Skin of body (tissue), 3 donors: ENCODE measurements at places on chromosomes 7 and 10. TPM values are rescaled to one million over a fixed set of nuclear protein-coding genes. Genes with fewer than 3 reads are reported as not detected.

- DNase-seq, result no peak
Measured at GRCh38 chr10:33333260-33334101, 986 bp downstream of the NRP1 start.

Gene C1QL3
- 0.10 TPM for total RNA-seq

Gene SUV39H2
- 13.1 TPM for total RNA-seq

- no peak for DNase-seq
Measured at GRCh38 chr10:21803374-21803773, 200.2 kb downstream of the DNAJC1 start.

- DNase-seq, result peak; percentile 48
Measured at GRCh38 chr7:134985894-134986362, 380 bp upstream of the AGBL3 start.

Gene FAM25C
- not detected for total RNA-seq

- no peak for DNase-seq
Measured at GRCh38 chr7:127655720-127656119, 3.7 kb downstream of the SND1 start.

- DNase-seq, result peak; percentile 37
Measured at GRCh38 chr10:116891208-116891607, 41.9 kb downstream of the ENO4 start.

Gene LARP4B
- 36.5 TPM for total RNA-seq

Gene ADGRA1
- total RNA-seq, result 0.10 TPM

Gene PRSS1
- not detected for total RNA-seq

Gene NPM3
- 35.1 TPM for total RNA-seq

Gene RINT1
- total RNA-seq, result 16.8 TPM

GRCh38 chr10:67173787-67174186 lies 248.0 kb downstream of the LRRTM3 start:
- DNase-seq, result no peak

DNA sequence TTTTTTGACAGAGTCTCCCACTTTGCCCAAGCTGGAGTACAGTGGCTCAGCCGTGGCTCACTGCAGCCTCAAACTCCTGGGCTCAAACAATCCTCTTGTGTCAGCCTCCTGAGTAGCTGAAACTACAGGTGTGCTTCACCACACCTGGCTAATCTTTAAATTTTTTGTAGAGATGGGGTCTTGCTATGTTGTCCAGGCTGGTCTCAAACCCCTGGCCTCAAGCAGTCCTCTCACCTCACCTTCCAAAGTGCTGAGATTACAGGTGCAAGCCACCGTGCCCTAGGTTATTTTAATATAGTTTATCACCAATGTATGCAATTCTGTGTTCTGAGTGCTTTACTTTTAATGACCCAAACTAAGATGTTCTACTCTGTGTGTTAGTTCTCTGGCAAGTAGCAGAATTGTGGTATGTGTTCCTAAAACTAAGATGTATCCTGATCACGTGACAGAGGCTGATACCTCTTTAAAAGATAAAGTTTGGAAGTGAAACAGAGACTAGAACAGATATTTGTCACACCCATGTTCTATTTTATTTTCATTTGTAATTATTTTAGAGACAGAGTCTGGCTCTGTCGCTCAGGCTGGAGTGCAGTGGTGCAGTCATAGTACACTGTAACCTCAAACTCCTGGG lies 22.1 kb upstream of the PFKFB3 start:
- no peak for DNase-seq

Gene TUBGCP2
- 29.1 TPM for total RNA-seq
